ENCODE measurements at places on chromosomes 11 and 22. TPM values are rescaled to one million over a fixed set of nuclear protein-coding genes. Genes with fewer than 3 reads are reported as not detected.

Gene SERPING1
- not detected for total RNA-seq

Gene KDM4D
- total RNA-seq, result 0.32 TPM

Gene HEPN1
- not detected for total RNA-seq

Gene KRTAP5-11
- not detected for total RNA-seq

Gene METTL15
- total RNA-seq, result 7.4 TPM

Gene TMEM225
- not detected for total RNA-seq

Gene NXPE1
- total RNA-seq, result not detected

Gene ADORA2A
- 11.7 TPM for total RNA-seq

Gene LRRC56
- 2.2 TPM for total RNA-seq

Gene TXN2
- total RNA-seq, result 41.5 TPM

Gene TMEM179B
- total RNA-seq, result 36.3 TPM

Gene NAALAD2
- total RNA-seq, result not detected

Gene CREB3L1
- total RNA-seq, result not detected

DNA sequence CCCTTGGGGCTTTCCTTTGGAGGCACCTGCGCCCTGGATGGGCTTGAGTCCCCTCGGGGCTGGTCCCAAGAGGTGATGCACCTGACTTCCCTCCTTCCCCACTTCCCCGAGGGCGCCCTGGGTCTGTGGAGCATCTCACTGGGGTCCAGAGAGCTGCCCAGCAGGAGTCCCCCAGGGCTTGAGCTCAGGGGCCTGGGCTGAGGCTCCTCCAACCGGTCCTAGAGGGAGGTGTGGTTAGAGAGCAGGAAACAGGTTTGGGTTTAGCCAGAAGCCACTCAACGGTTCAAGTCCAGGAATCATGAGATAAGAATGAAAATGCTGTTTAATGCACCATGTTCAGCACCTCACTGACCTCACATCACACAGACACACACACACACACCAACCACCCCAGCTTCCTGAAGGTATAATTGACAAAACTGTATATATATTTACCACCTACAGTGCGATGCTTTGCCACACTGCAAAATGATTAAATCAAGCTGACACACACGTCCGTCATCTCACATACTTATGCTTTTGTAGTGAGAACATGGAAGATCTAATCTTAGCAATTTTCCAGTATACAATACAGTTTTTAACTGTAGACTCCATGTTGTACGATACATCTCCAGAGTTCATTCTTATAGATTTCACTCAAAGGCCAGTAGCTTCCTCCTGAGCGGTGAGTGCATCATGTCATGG is 628 bp upstream of the IGLL1 start:
- no peaks in the 10 kb centered on the region for H3K36me3 ChIP-seq
- H3K27ac ChIP-seq, result no peak overlapping the region
- DNase-seq, result no peak
- no peaks in the 10 kb centered on the region for H3K27me3 ChIP-seq

- peaks cover 25% of the 10 kb centered on the region for H3K4me1 ChIP-seq
- no peak overlapping the region for H3K4me3 ChIP-seq
- DNase-seq, result no peak
These were observed 10.7 kb downstream of the TAB1 start for GRCh38 chr22:39410264-39410663.

DNA sequence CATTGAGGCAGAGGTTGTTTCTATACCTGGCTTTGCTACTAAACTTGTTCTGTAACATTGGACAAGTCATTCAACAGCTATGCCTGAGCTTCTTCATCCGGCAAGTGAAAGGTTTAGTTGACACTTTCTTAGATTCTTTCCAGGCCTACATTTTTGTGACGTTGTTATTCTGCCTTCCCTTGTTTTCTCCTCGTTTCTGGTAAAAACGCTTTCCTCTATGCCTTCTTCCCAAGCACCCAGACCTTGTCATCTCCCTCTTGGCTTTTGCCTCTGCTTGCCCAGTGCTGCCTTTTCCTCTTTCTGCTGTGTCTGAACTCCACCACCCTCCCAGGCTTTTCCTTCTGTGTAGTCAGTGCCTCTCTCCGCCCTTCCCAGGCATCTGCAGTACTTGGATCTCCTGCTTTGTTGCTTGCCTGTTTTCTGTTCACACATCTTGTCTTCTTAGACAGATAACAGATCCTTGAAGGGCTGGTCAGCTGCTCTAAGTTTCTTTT is 1.4 kb upstream of the AMOTL1 start:
- no peak for DNase-seq
- no peaks in the 10 kb centered on the region for H3K36me3 ChIP-seq
- H3K4me1 ChIP-seq, result peaks cover 16% of the 10 kb centered on the region
- H3K27ac ChIP-seq, result no peak overlapping the region
- H3K4me3 ChIP-seq, result no peak overlapping the region

GRCh38 chr22:31970490-31971444 is 26.4 kb downstream of the YWHAH start:
- peak overlapping the region; percentile 39 for H3K4me3 ChIP-seq
- H3K36me3 ChIP-seq, result no peaks in the 10 kb centered on the region
- H3K27ac ChIP-seq, result peak overlapping the region; percentile 38
- no peaks in the 10 kb centered on the region for H3K27me3 ChIP-seq

DNA sequence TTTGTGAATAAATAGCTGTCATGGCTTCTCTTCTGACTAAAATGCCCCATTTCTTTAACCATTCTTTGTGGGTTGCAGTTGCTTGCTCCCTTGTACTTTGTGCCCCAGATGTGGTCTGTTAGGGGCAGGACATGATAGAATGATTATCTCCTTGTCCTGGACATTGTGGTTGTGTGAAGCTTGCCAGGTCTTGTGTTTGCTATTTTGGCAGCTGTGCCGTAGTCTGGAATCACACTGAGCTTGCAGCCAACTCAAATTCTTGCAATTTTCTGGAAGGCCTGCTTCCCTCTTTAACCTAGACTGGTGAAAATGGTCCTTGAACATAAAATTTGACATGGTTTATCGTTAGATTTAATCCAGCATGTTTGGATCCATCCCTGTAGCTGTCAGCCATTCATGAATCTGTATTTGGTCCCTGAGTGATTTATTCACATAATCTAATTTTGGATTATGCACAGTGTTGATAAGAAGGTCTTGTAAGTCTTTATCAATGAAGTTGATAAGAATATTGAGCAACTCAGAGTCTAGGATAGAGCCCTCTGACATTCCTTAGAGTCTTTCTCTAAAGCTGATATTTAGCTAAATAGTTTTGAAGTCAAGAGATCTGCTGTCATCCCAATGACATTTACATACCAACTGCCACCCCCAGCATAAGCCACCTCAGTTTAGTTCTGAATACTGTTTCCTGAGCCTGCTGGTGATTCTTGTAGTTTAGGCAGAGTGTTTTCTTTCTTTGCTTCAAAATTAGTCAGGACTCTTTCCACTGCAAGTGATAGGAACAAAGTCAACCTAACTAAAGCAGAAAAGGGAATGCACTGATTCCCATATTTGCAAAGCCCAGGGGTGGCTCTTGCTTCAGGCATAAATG is 9.8 kb downstream of the SPON1 start:
- DNase-seq, result no peak
- no peaks in the 10 kb centered on the region for H3K27me3 ChIP-seq
- H3K4me3 ChIP-seq, result no peak overlapping the region
- H3K4me1 ChIP-seq, result no peaks in the 10 kb centered on the region

- peaks cover 9% of the 10 kb centered on the region for H3K27me3 ChIP-seq
- DNase-seq, result no peak
- H3K4me1 ChIP-seq, result no peaks in the 10 kb centered on the region
- H3K27ac ChIP-seq, result no peak overlapping the region
- no peaks in the 10 kb centered on the region for H3K36me3 ChIP-seq
These were observed 40.1 kb upstream of the TIMP3 start for GRCh38 chr22:32761251-32761903.

- H3K27me3 ChIP-seq, result no peaks in the 10 kb centered on the region
- DNase-seq, result peak; percentile 9
- H3K36me3 ChIP-seq, result no peaks in the 10 kb centered on the region
- H3K4me3 ChIP-seq, result no peak overlapping the region
These were observed 18.8 kb upstream of the PRSS23 start for GRCh38 chr11:86781546-86781945.

GRCh38 chr11:57729479-57729878 is 11.8 kb upstream of the SELENOH start:
- H3K27me3 ChIP-seq, result no peaks in the 10 kb centered on the region
- no peaks in the 10 kb centered on the region for H3K36me3 ChIP-seq

GRCh38 chr22:43723816-43724215 is 88.3 kb downstream of the EFCAB6 start:
- H3K36me3 ChIP-seq, result no peaks in the 10 kb centered on the region
- no peak for DNase-seq
- no peak overlapping the region for H3K27ac ChIP-seq
- no peaks in the 10 kb centered on the region for H3K27me3 ChIP-seq
- H3K4me3 ChIP-seq, result no peak overlapping the region
- H3K4me1 ChIP-seq, result no peaks in the 10 kb centered on the region

DNA sequence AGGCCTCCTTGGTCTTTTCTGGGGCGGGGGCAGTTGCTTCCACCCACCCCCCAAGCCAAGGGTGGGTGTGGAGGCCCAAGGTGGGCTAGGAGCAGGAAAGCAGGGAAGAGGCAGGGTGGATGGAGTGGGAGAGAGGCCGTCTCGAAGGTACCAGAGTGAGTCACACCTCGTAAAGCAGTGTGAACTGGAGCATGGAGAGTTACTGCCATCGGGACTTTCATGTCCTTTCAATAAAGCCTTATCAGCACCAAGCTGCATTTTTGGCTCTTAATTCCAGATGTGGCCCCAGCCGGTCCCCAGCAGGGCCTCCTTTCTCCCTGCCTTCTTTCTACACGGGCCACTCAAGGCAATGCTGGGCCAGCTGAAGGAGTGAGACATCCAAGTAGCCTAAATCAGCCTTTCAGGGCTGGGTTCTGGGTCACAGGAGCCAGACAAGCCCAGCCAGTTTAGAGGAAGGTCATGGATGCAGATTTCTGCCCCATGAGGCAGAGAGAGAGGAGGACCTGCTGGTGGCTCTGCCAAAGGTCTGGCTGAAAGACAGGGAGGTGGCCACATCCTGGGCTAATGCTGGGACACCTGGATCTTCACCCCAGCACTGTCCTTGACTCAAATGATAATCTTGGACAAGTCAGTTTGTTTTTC is 59.0 kb upstream of the CD82 start:
- no peak overlapping the region for H3K4me3 ChIP-seq
- no peak overlapping the region for H3K27ac ChIP-seq
- DNase-seq, result no peak
- H3K27me3 ChIP-seq, result no peaks in the 10 kb centered on the region

- H3K27me3 ChIP-seq, result no peaks in the 10 kb centered on the region
- no peaks in the 10 kb centered on the region for H3K36me3 ChIP-seq
- no peak overlapping the region for H3K27ac ChIP-seq
These were observed 16.8 kb downstream of the CUL5 start for GRCh38 chr11:108025387-108026080.

GRCh38 chr11:78958444-78958843 is 383.8 kb upstream of the NARS2 start:
- peaks cover 4% of the 10 kb centered on the region for H3K27me3 ChIP-seq
- no peak for DNase-seq
- H3K4me3 ChIP-seq, result no peak overlapping the region
- no peaks in the 10 kb centered on the region for H3K4me1 ChIP-seq

- H3K27me3 ChIP-seq, result no peaks in the 10 kb centered on the region
- H3K36me3 ChIP-seq, result no peaks in the 10 kb centered on the region
- peaks cover 21% of the 10 kb centered on the region for H3K4me1 ChIP-seq
- no peak overlapping the region for H3K27ac ChIP-seq
- H3K4me3 ChIP-seq, result no peak overlapping the region
These were observed 93.5 kb downstream of the PDHX start for GRCh38 chr11:35009944-35010342.

DNA sequence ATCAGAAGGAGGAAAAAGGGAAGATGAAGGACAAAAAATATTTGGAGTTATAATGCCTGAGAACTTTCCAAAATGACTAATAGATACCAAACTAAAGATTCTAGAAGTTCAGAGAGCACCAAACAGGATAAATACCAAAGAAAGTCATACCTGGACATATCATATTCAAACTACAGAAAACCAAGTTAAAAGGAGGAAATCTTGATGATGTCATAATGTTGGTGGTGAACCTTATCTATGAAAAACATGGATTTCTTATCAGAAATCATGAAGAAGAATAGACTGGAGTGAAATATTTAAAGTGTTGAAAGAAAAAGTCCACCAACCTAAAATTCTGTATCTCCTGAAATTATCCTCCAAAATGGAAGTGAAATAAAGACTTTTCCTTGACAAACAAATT is 389.2 kb downstream of the JRKL start:
- no peaks in the 10 kb centered on the region for H3K36me3 ChIP-seq
- H3K4me1 ChIP-seq, result no peaks in the 10 kb centered on the region
- H3K27ac ChIP-seq, result no peak overlapping the region
- H3K27me3 ChIP-seq, result no peaks in the 10 kb centered on the region

DNA sequence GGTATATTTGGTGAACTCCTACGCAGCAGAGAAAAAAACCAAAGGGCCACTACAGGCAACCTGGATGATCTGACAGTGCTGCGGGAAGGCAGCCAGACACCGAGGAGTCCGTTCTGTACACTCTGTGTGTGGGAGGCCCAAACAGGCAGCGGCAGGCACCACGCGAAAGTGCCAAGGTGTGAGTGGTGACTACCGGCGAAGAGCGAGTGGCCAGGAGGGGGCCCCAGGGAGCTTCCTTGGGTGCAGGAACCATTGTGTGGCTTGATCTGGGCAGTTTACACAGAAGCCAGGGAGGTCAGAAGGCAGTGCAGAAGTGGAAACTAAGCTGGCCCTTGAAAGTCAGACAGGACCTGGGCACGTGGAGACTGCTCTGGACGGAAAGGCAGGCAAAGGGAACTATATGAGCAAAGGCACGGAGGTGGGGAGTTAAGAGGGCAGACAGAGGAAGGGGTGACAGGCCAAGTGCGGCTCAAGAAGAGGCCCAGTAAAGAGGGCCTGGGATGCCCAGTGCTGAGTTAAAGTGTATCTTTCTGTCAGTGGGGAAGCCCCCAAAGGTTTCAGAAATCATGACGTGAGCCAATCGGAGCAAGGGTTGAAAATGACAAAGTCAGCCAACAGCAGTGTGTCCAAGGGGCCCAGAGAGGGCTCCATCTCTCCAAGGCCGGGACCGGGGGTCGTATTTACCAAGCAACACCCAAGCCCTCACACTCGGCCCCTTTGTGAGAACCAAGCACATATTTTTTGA is 10.6 kb downstream of the TMEM184B start:
- H3K27me3 ChIP-seq, result no peaks in the 10 kb centered on the region
- DNase-seq, result peak; percentile 56
- no peak overlapping the region for H3K4me3 ChIP-seq
- H3K4me1 ChIP-seq, result peaks cover 63% of the 10 kb centered on the region
- H3K27ac ChIP-seq, result no peak overlapping the region

GRCh38 chr11:115411120-115411519 is 93.1 kb downstream of the CADM1 start:
- H3K4me3 ChIP-seq, result no peak overlapping the region
- no peak overlapping the region for H3K27ac ChIP-seq
- peaks cover 2% of the 10 kb centered on the region for H3K27me3 ChIP-seq
- H3K4me1 ChIP-seq, result no peaks in the 10 kb centered on the region
- no peak for DNase-seq

DNA sequence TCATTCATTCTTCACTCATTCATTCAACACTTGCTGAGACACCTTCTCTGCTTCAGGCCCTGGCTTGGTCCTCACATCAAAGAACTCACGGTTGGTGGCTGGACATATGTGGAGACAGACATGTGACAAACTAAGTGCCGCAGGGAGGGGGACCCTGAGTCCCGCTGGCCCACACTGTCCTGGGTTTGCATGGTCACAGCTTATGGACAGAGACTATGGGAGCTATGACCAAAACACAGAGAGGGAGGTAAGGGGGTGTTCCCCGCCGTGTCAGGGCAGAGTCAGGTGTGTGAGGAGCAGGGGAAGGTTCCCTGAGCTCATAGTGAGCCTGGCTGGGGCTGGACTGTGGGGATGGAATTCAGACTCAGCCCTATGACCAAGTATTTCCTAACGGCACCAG is 123.1 kb downstream of the MPPED1 start:
- no peak overlapping the region for H3K4me3 ChIP-seq
- no peak for DNase-seq
- no peaks in the 10 kb centered on the region for H3K36me3 ChIP-seq
- no peak overlapping the region for H3K27ac ChIP-seq
- no peaks in the 10 kb centered on the region for H3K27me3 ChIP-seq

Measured in natural killer cell (primary cell).